ENCODE measurements at places on chromosomes 13 and 19.

GRCh38 chr13:35838356-35838755, 292.8 kb downstream of the DCLK1 start:
- DNase-seq, result no peak

- peak; percentile 56 for DNase-seq
Measured at GRCh38 chr19:29837448-29837981, 25.7 kb downstream of the CCNE1 start.

- no peak for DNase-seq
Measured at GRCh38 chr13:77817521-77817920, 101.1 kb downstream of the EDNRB start.

- DNase-seq, result no peak
Measured at GRCh38 chr19:28727480-28728159, 485.3 kb downstream of the UQCRFS1 start.

- no peak for DNase-seq
Measured at GRCh38 chr13:26555413-26555812, 2.1 kb upstream of the WASF3 start.

GRCh38 chr13:43195112-43195511, 171.7 kb downstream of the DNAJC15 start:
- DNase-seq, result no peak

DNA sequence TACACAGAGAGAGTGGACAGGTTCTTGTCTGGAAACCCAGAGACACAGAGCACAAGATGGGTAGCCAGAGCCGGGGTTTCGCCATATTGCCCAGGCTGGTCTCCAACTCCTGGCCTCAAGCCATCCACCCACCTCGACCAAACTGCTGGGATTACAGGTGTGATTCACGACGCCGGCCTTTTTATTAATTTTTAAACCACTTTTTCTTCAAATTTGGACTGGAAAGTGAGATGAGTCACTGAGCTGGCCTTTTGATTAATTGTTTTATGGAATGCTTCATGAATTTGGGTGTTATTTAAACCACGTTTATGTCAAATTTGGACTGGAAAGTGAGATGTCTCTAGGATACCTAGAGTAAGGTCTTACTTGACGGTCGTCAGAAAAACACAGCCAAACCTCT, 12.1 kb upstream of the IGFL1 start:
- no peak for DNase-seq

DNA sequence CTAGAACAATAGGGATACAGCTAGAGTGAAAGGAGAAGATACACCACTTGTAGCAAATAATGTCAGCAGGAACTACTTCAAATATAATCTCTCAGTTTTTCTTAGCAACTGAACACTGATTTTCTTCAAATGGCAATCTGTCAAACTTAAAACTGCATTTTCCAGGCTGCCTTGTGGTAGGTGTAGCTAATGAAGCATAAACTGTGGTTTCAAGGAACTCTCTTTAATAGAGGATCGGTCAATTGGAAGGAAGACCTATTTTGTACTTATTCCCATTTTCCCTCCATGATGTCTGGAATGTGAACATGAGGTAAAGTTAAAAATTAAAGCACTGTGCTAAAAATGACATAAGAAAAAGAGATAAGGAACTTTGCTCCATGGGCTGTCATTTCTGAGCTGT, 1261.9 kb downstream of the PCDH17 start:
- no peak for DNase-seq

DNA sequence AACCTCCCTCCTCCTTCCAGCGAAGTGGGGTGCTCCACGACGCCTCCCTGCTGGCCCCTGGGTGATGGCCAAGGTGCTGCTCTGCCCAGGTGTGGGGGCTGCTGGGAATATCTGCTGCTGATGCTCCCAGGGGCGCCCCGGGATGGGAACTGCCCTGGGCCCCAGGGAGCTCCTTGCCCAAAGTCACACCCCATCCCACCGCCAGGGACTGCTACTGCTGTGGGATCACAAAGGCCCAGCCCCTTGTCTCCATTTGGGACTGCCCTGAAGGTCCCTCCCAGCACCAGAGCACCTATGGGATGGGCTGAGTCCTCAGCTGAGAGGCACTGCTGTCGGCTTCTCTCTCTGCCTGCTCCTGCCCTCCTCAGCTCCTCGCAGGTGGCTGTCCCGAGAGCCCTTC, 19.0 kb downstream of the CHST8 start:
- DNase-seq, result no peak

GRCh38 chr13:41409611-41410010, 47.7 kb upstream of the RGCC start:
- DNase-seq, result no peak

- no peak for DNase-seq
Measured at GRCh38 chr19:6906559-6907060, 19.2 kb downstream of the ADGRE1 start.

DNA sequence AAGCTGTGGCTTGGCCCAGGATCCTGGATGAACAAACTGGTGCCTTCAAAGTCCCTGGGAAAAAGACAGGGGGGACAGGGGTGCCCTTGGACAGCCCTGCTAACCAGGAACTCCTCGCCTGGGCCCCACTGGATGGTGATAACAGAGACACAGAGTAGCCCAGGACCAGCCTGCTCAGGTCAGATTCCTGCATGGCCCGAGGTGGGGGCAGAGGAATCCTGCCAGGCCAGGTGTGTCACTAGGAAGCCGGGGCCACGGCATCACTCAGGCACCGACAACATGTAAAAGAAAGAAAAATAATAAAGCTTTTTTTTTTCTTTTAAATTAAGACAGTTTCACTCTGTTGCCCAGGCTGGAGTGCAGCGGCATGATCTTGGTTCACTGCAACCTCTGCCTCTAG, 5.6 kb upstream of the RPL18A start:
- DNase-seq, result no peak

DNA sequence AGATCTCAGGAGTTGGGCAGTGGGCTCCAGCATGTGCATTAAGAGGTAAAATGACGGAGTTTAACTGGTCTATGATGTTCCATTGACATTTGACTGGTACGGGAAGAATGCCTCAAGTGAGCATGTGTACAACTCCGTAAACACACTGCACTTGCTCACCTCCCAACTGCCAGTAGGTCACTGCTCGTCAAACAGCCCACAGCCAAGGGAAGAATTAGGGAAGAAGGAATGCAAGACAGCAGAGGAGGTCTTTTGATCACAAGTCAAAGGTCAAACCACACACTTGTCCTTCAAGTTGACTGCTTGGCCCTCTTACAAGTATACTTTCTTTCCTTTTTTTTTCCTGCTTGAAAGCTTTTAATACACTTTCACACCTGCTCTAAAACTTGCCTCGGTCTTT, 236.7 kb downstream of the B3GLCT start:
- DNase-seq, result no peak

GRCh38 chr19:18385359-18385674, 641 bp upstream of the GDF15 start:
- no peak for DNase-seq

DNA sequence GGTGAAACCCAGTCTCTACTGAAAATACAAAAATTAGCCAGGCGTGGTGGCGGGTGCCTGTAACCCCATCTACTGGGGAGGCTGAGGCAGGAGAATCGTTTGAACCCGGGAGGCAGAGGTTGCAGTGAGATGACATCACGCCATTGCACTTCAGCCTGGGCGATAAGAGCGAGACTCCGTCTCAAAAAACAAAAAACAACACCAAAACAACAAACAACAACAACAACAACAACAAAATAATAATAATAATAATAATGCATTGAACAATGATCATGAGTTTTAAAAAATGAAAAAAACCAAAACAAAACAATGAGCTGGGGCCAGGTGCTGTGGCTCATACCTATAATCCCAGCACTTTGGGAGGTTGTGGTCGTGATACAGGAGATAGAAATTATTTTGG, 23.1 kb upstream of the HOMER3 start:
- no peak for DNase-seq

GRCh38 chr13:112531263-112531794, 56.6 kb downstream of the TUBGCP3 start:
- no peak for DNase-seq

GRCh38 chr13:58087566-58087965, 456.0 kb downstream of the PCDH17 start:
- no peak for DNase-seq

DNA sequence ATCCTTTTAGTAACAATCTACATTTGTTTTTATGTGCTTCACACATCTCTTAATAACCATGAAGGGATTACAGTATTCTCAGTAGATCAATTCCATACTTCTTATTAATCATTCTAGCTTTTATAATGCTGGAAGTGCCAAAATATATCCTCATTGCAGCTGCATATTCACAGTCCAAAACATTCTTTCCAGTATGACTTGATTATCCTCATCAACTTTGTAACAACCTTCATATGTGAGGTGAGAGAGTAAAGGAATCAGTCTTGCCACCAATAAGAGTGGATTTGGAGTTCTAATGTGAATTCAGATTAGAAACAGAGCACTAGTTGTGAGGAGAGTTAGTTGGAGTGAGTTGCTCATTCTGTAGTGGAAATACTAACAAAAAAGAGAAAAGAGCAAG, 208.0 kb upstream of the SPRY2 start:
- DNase-seq, result no peak

GRCh38 chr13:73966331-73966730, 167.9 kb downstream of the KLF12 start:
- DNase-seq, result no peak

DNA sequence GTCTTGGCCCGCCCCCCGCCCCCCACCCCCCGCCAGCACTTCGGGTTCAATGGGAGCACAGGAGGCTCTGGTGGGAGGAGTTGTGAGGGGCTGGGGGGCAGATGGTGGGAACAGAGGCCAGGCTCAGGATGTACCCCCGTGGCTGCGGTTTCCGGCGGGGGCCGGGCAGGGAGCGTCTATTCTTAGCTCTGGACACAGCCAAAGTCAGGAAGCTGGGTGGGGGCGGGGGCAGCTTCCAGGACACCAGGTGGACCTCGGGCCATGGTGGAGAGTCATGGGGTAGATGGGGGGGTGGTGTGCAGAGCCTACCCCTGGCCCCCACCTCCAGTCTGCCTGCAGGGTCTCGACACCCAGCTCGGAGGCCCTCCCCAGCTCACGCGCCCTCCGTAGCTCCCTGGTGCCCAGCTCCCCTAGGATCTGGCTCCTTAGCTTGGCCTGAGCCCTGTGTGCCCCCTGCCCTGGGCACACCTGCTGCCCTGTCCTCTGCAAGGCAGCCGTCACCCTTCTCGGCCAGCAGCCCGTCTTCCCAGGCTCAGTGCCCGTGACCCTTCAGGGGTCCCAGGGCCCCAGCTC, 2.2 kb upstream of the TBXA2R start:
- no peak for DNase-seq

GRCh38 chr19:1921825-1922224, 16.6 kb downstream of the ADAT3 start:
- no peak for DNase-seq

DNA sequence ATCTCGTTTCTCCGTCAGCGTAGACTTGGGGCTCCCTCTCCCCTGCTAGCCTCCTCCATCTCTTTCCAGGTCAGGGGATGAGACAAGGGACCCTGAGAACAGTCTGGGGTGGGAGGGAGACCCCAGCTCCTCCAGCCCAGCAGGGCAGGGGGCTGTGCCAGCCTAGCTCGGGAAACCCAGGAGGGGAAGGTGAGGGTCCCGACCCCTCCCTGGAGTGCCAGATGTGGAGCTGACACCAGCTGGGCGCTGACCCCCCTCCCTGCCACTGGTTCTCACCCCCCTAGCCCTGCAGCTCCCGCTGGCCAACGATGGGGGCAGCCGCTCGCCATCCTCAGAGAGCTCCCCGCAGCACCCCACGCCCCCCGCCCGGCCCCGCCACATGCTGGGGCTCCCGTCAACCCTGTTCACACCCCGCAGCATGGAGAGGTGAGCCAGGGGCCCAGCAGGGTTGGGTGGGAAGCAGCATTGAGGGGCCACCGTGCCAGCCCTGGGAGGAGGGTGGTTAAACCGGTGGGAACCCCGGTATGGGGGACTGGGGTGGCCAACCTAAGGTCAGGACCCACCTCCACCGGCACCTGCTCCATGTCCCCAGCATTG, 5.1 kb upstream of the TGFBR3L start:
- DNase-seq, result no peak

DNA sequence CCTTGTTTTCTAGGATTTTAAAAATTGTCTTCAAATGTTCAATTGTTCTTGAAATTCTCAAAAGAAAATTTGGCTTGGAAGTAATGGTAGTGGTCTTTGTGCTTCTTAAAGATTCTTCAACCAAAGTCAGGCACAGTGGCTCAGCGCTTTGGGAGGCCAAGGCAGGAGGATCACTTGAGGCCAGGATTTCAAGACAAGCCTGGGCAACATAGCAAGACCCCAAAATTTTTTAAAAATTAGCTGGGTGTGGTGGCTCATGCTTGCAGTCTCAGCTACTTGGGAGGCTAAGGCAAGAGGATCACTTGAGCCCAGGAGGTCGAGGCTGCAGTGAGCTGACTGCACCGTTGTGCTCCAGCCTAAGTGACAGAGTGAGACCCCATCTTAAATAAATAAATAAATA, 153.5 kb upstream of the ZNF507 start:
- DNase-seq, result no peak

DNA sequence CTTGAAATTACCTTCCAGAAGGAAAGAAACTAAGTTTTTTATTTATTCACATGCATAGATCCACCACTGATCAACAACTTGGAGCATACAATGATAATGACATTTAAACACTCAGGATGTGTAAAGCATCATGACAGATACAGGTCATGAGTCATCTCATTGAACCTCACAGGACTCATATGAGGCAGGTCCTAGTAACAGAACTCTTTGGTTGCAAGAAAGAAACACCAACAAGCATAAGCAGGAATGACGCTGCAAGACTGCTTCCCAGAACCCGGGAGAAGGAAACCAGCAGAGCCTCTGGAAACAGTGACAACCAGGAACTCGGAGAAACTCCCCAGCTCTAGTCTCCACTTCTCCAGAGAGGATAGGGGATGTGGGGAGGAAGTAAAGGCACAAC, 60.8 kb upstream of the IPO5 start:
- DNase-seq, result no peak

DNA sequence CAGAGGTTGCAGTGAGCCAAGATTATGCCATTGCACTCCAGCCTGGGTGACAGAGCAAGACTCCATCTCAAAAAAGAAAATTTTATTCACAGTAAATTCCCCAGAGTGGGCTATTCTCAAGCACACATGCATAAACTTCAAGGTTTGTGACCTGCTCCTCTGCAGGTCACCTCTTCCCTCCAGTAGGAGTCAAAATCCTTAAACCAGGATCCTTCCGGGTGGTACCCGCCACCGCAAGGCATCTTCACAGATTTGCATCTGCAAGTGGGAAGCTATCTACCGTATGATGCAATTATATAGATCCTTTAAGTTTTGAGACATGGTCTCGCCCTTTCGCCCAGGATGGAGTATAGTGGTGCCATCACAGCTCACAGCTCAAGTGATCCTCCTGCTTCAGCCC, 3.0 kb upstream of the ECH1 start:
- no peak for DNase-seq

- DNase-seq, result peak; percentile 84
Measured at GRCh38 chr19:16897029-16897855, 8.4 kb downstream of the F2RL3 start.

DNA sequence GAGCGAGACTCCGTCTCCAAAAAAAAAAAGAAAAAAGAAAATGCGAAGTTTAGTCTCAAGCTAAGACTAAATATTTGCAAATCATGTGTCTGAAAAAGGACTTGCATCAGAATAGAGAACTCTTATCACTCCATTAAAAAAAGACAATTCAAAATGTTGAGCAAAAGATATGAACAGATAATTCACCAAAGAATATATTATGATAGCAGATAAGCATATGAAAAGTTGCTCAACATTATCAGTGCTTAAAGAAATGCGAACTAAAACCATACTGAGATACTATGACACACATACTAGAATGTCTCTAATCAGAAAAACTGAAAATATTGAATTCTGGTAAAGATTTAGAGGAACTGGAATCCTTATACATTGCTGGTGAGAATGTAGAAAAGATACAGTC, 38.7 kb upstream of the SACS start:
- DNase-seq, result no peak
